NCI-H187 (cell line): ENCODE measurements at places on chromosomes 5 and 9.

GRCh38 chr5:129973716-129974426, 69.6 kb downstream of the CHSY3 start:
- no peak for DNase-seq

GRCh38 chr5:43514025-43514424, 923 bp downstream of the C5orf34 start:
- peak; percentile 40 for DNase-seq

GRCh38 chr5:146767534-146767933, 111.0 kb downstream of the PPP2R2B start:
- DNase-seq = no peak

- DNase-seq = no peak
Measured at GRCh38 chr9:121344184-121344583, 25.9 kb downstream of the STOM start.

DNA sequence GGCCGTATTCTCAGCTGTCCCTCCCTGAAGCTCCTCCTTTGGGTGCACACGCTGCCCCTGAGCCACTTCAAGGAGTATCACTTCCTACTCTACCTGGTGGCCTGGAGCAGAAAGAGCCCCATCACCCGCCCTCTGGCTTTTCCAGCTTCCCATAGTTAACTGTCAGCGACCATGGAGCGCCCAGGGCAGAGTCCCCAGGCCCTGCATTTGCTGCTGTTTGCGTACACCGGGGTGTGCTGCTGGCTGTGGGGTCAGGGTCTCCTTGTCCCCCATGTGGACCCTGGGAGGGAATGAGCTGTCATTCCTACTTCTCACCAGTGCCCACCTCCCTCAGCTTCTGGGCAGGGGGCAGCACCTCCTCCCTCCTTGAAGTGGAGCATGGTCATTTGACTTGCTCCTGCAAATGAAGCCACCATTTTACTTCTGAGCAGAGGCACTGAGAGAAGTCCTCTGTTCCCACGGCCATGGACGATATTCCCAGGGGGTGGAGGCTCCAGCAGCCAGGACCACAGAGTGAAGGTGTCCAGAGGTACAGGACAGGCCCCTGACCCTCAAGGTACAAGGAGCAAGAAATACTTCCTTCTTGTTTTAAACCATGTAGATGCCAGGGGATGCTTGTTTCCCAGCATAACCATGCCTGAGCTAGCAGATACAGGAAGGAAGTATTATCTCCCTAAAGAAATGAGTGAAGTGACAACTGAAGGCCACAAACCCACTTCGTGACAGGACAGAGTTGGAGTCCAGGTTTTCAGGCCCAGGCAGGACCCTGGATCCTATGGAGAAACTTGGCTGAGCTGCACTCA, 40.6 kb upstream of the COL5A1 start:
- DNase-seq = no peak

GRCh38 chr5:141878186-141878710, at the start of gene PCDH1:
Gene PCDH1, minus strand, starts transcription at chr5:141878410. Its CDS starts 148 bp downstream, at chr5:141878262.
- DNase-seq = peak; percentile 37

DNA sequence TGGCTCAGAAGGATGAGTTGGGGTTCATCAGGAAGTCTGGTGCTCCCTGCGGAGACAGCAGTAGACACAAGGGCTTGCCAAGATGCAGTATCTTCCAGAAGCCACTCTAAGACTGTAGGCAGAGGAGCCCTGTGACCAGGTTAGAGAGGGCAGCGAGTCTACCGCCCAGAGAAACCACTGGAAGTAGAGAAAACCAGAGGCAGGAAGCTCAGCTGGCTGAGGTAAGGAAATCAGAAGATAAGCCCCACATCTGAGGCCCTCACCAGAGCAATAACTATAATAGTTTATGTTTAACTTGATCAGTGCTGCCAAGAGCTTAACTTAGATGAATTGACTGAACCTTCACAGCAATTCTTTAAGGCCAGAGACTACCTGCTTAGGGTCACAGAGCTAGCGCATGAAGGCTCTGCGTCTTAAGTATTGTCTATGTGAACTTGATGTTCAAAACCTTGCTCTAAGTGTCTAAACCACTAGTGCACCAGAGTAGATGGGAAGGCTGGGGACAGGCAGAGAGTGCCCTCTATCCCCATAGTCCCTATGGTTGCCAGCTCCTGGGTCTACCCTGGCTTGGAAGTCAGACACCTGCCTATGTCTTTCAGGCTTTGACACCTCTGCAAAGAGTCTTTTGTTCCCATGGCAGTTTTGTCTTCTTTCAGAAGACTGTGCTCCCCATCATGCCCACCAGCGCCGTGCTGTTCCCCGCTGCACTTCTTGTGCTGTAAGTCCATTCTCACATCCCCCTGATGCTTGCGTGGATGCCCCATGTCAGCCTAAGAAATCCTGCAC, 228.2 kb upstream of the KLF4 start:
- DNase-seq = no peak

- no peak for DNase-seq
Measured at GRCh38 chr9:3980212-3980611, 319.7 kb downstream of the GLIS3 start.

DNA sequence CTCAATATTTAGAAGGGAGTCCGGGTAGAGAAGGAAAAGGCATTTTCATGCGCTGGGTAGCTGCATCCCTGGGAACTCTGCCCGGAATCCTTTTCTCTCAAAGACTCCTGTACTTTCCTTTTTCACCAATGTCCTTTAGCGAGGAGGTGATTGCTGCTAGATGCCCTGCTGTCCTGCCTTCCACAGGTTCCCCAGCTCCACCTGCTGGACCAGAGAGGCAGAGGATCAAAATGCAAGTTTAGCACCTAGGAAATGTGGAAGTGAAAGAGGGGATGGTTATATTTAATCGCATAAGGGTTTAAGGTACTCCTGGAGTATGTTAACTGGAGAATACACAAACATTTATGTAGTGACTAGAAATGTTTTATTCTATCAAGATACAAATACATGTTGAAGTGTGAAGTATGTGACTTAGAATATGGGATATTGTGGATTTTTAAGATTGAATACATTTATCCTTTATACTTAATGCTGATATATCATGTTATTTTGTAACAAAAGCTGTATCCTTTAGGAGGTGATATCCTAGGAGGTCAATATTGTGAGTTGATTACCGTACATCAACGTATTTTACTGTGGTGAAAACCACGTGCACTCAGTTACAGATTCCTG, 145.7 kb downstream of the ARHGAP26 start:
- DNase-seq = no peak

DNA sequence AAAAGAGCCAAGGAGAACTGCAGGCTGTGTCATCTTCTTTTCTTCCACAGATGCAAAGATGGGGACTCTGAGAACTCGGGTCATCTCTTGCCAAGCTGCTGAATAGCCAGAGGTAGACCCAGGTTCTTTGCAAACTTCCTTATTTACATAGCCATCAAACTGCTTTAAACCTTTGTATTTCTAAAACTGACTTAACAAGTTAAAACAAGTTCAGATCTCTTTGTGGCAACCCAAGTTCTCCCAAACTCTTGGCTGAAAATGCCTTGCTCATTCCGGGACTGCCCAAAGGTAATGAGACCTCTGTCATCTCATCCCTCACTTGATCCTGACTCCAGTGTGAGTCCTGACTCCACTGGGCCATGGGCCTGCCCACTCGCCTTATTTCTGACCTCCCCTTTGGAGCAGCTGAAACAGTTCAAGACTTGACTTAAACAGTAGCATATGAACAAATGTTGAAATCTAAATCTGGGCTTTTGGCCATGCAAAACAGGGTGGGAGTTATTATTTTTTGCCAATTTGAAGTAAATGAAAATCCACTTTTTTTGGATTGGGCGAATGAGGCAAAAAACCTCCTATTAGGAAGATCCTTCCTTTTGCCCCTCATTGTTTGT, 50.6 kb downstream of the FBXL7 start:
- DNase-seq = no peak

DNA sequence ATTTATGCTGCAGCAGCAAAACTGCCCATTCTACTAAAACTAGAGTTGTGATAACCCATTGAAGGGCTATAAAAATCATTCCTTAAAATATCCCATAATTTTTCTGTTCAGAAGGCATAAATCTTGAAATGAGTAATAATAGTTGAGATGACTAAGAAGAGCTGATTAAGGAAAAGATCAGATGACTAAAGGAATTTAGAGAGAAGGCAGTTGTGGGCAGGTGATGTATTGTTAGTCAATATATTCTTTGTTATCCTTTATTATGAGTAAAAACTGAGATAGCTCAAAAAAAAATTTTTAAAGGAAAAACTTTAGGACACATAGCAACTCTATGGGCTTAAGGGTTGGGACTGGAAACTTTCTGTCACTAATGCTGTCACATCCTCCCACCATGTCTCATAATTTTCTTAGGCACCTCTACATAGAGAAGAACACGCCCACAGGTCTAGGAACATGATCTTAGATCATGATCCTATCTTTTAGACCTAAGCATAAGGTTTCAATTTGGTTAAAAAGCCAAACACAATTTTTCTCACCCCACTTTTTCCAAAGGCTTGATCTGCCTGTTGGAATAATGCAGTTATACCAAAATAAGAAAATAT, 597.5 kb upstream of the MEF2C start:
- DNase-seq = no peak

DNA sequence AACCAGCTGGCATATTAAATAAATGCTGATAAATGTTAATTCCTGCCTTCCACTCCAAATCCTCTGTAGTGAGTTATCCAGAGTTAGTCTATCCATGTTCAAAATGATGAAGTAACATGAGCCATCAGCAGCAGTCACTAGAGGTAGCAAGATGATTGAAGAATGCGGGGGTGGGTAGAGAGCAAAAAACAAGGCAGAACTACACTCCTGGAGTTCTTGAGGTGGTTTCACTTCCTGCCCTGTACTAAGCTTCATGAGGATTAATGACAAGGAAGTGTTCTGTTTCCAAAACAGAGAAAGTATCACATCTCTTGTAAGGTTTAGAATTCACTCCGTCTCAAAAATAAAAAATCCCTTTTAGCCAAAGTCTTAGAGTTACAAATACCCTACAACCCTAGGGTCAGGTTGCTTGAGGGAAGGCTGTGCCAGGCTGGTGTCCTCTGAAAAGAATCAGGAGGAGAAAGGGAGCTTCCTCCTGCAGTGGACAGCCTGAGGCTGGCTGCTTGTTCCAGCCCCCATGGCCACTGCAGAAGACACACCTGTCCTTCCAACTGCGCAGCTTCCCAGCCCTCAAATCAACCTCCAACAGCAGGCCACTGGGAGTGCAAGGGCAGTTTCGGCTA, 180.2 kb downstream of the DENND1A start:
- no peak for DNase-seq
